ENCODE measurements at places on chromosomes 12 and 14.
A peak's percentile ranks its signal among the peaks of the same experiment; 100 is the strongest.

- peak; percentile 100 for DNase-seq
Observed at GRCh38 chr14:74571901-74572725, 39.9 kb downstream of the LTBP2 start.

DNA sequence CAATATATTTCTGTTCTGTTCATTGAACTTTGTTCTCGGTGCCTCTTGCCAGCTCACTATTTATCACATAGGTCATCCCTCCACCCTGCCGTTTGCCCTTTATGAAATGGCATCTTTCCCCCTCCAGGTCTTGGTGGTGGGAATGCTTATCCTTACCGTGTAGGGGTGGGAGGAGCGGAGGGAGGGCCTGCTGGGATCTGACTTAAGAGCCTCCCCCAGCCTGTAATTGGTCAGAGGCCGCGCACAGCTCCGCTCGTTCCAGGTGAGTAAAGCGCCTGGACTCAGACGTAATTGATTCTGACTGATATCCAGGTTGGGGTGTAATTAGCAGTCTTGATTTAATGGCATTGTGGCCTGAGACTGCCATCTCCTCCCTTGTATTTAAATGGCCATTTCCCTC, 185.3 kb downstream of the TSPAN9 start:
- no peak for DNase-seq

DNA sequence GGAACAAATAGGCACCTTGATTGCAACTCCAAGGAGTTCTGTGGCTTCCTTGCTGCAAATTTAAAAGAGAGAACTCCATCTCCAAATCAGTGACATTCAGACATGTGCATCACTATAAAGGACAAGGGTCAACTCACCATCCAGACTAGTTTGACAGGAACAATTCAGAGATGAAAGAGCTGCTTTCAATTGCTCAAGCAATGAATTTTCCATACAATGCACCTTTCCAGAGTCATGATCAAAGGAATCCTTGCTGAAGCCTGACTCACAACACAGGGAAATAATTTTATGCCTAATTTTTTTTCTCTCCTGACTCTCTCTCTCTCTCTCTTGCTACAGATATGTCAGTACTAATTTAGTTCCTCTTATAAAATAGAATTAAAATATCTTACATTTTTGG, 380.5 kb upstream of the GARIN6 start:
- no peak for DNase-seq

DNA sequence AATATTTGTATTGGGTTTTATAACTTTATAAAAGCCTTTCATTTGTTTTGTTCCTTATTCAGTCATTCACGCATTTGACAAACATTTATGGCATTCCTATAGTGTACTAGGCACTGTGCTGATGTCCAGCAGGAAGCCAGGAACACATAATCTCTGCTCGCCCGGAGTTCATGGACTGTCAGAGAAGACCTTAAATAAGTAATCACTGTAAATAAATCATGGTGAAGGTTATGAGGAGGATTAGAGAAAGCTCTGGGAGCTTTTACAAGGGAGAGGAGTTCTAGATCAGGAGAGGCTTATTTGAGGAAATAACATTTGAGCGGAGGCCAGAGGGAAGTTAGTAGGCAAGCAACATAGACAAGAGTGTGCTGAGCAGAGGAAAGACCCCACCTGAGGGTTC, 1.4 kb upstream of the RDH11 start:
- DNase-seq, result no peak

GRCh38 chr14:24071836-24072430, 571 bp downstream of the CPNE6 start:
- no peak for DNase-seq

DNA sequence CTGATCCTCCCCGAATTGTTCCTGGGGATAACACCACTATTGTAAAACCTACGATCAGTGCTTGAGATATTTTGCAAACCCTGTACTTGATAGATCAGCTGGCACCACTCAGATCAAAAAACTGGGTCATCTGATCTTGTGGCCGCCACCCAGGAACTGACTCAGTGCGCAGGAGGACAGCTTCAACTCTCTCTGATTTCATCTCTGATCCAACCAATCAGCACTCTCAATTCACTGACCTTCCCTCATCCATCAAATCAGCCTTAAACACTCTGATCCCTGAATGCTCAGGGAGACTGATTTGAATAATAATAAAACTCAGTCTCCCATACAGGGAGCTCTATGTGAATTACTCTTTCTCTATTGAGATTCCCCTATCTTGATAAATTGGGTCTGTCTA, 4.2 kb upstream of the XPOT start:
- DNase-seq, result peak; percentile 86

DNA sequence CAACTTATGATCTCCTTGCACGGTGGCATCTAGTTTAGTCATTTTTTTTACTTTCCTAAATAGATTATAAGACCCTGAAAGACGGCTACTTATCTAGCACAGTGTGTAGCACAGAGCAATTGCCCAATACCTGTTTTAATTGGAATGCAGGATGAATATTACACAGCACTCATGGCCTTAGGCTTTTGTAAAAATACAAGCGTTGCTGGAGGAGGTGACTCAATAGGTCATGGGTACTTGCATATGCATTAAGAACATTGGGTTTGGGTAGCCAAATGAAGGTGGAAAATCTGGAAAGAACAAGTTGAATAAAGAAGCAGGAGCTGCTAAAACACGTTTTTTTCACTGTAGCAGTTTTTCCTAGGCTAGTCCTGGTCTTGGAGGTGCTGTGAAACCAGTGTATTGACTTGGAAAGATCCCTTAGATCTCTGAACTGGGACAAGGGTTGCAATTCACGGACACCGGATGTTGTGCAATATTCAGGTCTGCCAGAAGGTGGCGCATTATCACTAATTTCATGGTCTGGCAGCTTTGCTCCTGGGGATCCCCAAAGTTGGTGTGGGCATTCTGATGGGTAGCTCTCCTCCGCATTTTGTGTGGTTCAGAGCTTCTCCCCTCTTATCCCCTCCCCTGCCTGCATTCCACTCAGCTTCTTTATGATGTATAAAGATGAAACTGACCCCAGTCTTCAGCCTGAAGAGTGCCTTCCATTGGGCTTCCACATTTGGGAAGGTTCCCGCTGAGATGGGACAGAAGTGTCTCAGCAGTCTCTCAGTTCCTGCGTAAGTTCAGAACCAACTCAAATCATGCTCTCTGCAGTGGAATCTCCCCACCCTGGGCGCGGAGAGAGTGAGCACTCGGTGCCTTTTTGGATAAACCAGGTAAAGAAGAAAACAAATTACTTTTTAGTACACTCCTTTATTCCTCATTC, 278.3 kb downstream of the NRXN3 start:
- DNase-seq, result peak; percentile 57

DNA sequence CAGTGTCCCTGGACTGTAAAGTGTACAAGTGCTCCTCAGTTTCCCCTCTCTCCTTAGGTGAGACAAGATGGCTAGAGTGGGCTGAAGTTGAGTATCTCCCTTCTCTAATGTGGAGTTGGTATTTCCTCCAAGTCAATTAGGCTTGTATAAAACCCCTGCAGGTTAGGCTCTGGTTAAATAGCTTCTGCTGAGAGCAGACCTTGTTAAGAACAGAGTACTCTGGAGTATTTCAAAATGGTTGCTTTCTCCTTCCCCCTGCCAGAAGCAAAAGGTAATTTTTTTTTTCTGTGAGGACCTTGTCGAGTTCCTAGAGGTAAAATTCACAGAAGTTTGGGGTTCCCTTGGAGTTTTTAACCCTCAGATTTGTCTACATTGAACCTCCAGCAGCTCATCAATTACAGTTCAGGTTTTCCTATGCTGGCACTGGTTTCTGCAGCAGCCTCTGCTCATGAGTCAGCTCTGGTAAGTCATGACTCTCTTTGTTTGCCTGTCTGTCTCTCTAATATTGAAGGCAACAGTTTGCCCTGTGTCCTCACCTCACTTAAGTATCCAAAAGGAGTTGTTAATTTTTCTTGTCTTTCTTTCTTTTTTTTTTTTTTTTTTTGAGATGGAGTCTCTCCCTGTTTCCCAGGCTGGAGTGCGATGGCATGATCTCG, 27.8 kb upstream of the GLIPR1 start:
- peak; percentile 44 for DNase-seq

DNA sequence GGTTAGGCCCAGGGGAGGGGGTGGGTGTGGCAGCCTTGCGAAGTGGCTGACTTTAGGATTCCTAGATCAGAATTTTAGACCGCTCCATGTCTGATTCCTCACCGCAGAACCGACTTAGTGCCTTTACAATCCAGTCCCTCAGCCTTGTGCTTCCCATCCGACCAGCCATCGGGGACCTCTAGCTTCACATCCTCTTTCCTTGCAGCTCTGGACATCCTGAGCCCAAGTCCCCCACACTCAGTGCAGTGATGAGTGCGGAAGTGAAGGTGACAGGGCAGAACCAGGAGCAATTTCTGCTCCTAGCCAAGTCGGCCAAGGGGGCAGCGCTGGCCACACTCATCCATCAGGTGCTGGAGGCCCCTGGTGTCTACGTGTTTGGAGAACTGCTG, 557 bp downstream of the COPS7A start:
- DNase-seq, result no peak

DNA sequence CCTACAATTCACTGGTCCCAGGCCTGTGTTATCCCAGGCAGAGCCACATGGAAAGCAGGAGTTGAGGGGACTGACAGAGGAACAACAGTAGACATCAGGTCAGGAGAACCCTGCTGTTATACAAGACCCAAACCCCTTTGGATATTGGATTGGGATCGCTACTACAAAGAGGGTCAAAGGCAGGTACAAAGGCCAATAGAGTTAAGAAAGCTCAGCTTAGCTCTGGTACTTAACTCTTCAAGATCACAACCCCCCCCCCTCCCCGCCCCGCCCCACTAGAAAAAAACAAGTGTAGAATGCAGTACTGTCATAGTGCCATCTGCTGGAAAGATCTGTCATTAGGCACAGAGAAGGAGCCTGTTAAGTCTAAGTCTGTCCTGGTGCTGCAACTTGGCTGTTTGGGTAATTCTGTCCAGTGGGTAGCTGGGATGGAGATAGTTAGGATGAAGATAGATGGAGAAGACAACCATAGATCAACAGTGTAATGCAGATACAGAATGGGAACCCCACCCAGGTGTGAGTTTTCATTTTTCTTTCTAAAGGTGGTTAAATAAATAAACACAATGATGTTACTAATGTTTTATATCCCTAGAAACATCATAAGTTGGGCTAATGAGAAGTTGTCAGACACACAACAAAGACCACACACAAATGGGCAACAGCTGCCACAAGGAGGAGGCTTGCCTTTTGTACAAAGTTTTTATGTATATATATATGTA, 17.2 kb downstream of the REM2 start:
- peak; percentile 70 for DNase-seq

- no peak for DNase-seq
Observed at GRCh38 chr14:74218462-74218861, 20.8 kb upstream of the VSX2 start.

DNA sequence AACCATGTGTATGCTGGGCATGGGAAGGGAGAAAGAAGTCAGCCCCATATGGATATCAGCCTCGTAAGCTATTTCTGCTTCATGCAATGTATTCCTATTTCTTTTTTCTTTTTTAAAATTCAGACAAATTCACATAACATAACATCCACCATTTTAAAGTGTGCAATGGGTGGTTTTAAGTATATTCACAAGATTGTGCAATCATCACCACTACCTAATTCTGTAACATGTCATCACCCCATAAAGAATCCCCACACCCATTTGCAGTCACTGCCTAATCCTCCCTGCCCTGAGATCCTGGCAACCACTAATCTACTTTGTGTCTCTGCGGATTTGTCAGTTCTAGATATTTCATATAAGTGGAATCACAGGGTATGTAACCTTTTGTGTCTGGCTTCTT, 9.5 kb downstream of the POMT2 start:
- DNase-seq, result no peak

DNA sequence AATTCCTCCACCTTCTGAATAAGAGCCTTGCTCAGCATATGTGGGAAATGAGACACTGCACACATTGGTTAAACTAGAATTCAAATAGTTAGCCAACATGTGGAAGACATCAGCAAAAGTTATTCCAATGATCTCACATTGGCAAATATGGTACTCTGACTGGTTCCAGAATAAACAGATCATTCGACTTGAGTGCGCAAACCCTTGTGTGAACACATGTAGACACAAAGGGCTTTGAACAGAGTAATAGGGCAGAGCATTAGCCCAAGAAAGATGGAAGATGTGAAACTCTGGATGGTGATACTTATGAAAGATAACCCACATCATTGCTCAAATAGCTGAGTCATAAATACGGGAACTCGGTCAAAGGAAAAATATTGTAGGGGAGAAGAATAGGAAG, 1133.4 kb upstream of the SEL1L start:
- no peak for DNase-seq

GRCh38 chr14:101377069-101377468, 184.2 kb upstream of the DIO3 start:
- DNase-seq, result no peak

DNA sequence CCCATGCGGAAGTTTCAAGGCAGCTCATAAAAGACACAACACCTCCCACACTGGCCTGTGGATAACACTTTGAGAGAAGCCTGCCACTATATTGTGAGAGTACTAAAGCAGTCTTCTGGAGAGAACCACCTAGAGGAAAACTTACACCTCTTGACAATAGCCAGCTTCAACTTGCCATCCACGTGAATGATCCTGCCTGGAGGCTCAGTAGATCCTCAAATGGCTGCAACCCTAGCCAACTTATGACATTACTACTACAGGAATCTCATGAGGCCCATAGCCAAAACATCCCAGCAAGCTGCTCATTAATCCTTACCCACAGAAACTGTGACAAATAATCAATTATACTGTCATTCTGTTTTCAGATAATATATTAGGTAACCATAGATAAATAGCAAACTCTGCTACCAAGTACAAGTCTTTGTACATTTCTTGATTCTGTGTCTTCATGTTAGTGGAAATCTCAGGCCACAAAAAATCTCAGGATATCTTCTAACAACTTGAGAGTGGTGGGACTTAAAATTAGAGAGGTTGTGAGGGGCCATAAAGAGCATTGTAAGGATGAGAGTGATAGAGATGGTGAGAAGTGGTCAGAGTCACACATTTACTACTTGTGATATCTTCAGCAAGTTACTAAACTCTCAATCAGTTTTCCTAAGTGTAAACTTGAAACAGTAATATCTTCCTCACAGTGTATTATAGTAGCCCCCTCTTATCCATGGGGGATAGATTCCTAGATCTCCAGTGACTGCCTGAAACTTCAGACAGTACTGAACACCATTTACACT, 368.0 kb downstream of the C12orf50 start:
- DNase-seq, result peak; percentile 33

- DNase-seq, result peak; percentile 19
Observed at GRCh38 chr14:31993521-31993951, 83.6 kb upstream of the ARHGAP5 start.

DNA sequence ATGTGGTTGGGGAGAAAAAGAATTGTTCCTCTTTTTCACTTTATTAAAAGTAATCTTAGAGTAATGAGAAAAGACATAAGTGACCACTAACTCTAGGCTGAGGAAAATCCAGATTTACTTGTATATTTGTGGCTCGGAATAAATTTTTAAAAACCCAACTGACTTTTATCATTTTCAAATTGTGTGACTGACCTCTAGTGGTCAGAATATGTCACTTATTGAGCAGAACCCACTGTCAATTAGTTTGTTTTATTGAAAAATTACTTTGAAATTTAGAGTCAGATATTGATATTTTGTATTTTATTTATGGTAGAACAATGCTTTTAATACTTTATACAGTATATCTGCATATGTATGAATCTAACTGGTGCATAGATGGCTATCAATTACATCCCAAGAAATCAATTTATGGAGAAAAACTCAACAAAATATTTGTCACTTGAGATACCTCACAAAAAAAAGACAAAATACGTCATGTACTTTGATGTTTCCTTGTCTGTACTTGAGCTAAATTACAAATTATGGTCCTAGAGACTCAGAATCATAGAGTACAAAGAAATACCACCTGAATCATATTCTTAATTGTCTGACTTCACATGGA, 229.4 kb downstream of the CNTN1 start:
- DNase-seq, result peak; percentile 11

Data from HCEC 1CT (cell line).